ENCODE measurements at places on chromosomes 16 and 17.

DNA sequence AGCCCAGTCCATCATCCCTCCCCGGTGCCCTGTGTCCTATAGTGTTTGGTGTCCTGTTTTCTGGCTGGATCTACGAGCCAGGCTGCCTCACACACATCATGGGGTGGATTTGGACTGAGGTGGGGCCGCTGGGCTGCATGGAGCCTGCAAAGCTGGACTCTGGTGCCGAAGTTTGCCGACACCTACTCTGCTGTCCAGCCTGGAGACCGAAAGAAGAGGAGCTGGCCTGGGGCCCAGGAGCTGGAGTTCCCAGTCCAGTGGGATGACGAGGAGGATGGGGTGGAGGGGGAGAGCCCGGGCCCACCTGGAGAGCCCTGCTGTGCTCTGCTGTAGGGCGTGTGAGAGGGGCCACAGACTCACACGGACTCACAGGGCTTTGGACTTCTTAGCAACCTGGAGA lies 40.3 kb upstream of the ENPP7 start:
- no peak for DNase-seq

GRCh38 chr17:34990921-34991365 lies 10.6 kb downstream of the LIG3 start:
- no peak for DNase-seq

DNA sequence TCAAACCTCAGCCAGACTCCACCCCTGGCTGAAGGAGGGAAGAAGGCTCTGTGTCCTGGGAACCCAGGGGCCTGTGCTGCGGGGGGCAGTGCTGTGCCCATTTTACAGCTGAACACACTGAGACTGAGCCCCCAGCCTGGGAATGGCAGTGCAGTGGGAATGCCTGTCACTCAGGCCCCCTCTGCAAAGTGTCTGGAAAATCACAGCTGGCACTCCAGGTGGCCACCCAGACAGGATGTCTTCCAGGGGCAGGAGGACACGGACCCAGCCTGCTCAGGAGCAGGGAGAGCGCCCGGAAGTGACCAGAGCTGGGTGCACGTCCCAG lies 32.6 kb downstream of the ZNF469 start:
- DNase-seq = no peak

GRCh38 chr17:49969134-49969759 lies at the start of gene DLX4:
Gene DLX4, plus strand, starts transcription at chr17:49969190. Its CDS starts 279 bp downstream, at chr17:49969469.
- DNase-seq = no peak

DNA sequence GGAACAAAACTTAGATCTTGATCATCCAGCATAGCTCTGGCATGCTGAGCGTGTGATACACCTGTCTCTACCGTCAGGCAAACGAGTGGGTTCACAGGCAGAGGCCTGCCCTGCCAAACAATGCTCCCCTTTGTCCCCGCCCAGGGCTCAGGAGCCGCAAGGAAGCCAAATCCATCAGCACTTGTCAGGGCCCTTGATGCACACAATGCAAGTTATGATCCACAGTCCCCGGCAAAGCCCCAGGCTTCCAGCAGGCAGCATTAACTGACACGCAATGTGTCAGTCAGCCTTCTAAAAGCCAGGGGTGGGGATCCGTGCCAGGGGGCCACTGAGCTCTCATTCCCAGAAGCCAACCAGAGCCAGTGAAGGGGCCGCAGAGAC lies 460.9 kb downstream of the SLC39A11 start:
- no peak for DNase-seq

DNA sequence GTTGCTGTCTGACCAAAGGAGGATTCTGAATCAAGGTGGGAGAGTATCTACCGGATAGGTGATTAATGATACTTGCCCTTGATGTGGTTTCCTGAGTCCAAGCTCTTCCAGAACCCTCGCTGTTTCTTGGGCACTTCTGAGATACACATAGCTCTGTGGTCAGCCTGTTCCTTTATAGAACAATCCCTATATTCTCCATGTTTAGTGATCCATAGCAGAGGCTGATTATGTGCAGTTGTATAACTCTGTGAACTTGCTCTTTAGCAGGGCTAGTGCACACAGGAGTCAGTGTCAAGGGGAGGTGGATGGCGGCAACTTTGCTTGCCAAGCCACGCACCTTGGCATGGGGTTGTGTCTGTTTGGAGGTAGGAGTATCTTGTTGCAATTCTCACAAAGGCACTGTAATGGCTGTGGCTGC lies 36.1 kb downstream of the ARL4D start:
- no peak for DNase-seq

GRCh38 chr17:15957206-15957605 lies 12.3 kb downstream of the ADORA2B start:
- DNase-seq = peak; percentile 67

GRCh38 chr16:57600048-57600835 lies 28.2 kb upstream of the ADGRG1 start:
- no peak for DNase-seq

- no peak for DNase-seq
Observed at GRCh38 chr17:2398655-2399571, 1.9 kb downstream of the MNT start.

- no peak for DNase-seq
Observed at GRCh38 chr17:45263477-45263860, 1.6 kb upstream of the SPATA32 start.

DNA sequence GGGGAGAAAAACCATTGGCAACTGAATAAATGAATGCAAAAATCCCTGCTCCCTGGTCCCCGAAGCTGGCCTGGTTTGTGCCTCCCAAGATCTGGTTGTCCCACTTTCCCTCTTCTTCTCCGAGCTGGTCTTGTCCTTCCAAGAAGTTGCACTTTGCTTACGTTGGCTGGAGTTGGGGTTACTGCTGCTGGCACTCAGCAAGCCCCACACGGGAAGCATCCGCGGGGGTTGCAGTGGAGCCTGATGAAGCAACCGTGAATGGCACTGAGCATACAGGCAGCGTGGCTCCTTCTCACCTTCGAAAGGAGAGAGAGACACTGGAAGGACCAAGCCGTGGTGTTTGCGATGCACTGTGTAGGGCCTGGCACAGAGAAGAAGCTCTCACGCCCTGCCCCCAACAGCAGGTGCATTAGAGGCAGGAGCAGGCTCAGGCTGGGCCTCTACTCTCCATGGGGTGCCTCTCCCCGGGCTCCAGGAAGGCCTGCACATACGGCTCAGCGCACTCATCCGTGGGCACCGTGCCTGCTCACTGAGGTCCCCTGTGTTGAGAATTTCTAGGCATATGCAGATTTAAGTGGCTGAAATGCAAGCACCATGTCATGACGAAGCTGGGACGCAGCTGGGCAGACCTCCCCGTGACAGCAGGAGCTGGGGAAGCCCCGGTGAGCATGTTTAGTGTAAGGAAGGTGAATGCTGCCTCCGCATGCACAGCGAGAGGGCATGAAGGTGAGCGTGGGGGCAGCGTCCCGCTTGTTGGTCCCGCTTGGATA lies 12.1 kb downstream of the CA5A start:
- DNase-seq = no peak

DNA sequence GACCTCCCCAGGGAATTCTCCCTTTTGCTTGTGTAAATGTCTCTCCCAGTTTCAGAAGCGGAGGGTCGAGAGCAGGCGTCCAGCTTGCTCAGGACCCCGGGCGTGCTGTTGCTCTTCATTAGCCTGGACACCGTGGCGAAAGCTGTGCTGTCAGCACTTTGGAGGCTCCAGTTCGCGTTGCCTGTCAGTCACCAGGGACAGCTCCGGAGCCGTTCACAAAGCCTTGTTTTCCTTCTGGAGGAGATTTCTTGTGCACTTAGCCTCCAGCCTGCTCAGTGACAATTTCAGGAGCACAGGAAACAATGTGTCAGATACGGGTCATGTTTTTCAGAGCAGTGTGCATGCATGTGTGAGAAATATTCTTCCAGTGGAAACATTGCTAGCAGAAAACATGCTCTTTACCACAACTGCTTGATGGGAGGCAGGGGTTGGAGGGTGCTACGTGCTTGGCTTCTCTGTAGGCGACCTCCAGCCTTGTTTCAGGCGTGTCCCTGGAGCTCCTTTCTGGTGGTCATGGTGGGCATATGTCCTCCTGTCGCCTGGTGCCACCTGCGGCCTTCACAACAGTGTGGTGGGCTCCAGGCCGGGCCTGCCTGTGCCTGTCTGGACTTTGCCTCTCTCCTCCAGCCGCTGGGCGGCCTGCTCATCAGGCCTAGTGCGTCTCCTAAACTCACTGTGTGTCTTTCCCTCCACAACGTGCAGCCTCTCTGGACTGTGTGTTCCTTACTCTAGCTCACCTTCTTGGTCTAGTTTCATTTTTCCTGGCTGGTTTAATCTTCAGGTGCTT lies 29.0 kb downstream of the ZNF750 start:
- no peak for DNase-seq

DNA sequence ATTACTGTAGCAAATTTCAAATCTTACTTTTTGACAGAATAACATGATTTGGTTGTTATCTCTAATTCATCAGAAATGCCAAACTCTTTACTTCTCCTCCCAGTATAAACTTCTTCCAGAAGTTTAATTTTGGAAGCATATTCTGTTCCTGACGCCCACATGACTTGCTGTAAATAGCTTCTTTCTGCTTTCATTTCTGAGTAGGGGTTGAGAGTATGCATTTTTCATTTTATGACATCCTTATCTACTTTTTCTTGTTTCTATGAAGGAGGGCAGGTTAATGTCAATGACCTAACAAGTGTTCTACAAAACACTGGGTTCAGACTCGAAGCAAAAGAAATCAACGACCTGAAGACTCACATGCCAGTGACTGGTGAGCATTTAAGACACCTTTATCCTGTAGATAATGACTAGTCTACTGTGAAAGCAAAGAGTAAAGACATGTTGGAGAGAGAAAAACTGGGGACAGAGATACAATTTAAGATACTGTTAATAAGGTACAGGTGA lies 36.5 kb upstream of the EFCAB3 start:
- no peak for DNase-seq

GRCh38 chr17:76740329-76741118 lies 2.6 kb downstream of the MFSD11 start:
- DNase-seq = no peak

- no peak for DNase-seq
Observed at GRCh38 chr17:30942308-30943079, 20.7 kb downstream of the ADAP2 start.

DNA sequence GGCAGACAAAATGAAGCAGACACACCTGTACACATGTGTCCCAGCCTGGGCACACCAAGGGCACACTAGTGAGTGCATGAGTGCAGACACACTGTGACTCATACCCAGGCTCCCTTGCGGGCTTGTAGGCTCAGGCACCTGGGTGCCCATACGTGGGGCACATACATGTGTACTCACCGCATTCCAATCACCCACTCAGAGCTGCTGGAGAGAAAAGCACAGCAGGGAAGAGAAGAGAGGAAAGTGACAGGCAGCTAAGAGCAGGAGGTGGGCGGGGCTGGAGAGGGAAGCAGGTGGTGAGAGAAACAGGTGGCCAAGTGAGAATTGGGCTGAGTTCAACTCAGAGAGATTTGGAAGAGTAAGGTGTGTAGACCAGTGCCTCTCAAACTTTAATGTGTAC lies 54.0 kb downstream of the TMEM132E start:
- no peak for DNase-seq

DNA sequence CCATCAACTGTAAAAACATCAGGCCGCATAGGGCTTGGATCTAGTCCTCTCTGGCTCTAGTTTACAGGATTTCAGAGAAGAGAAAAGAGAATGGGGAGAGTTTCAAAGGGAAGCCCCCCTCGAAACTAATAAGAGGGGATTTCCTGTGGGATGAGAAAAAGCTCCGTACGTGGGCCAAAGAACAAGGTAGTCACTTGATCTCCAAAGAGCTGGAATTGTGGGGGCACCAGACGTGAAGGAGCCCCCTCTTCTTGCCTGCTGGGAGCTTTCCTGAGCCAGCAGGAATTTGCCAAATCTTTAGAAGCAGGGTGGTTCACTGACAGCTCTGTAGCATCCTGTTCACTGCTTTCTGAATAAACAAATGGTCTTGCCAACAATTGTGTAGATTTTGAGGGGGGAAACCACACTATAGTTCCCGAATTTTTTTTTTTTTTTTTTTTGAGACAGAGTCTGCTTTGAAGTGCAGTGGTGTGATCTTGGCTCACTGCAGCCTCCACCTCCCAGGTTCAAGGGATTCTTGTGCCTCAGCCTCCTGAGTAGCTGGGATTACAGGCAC lies 7.0 kb upstream of the TMIGD1 start:
- no peak for DNase-seq

GRCh38 chr16:87765473-87765775 lies 362 bp downstream of the KLHDC4 start:
- DNase-seq = no peak

- DNase-seq = no peak
Observed at GRCh38 chr17:352421-353212, at the start of gene RPH3AL. Gene RPH3AL, minus strand, starts transcription at chr17:352807. Its CDS starts 25,264 bp downstream, at chr17:327543.

DNA sequence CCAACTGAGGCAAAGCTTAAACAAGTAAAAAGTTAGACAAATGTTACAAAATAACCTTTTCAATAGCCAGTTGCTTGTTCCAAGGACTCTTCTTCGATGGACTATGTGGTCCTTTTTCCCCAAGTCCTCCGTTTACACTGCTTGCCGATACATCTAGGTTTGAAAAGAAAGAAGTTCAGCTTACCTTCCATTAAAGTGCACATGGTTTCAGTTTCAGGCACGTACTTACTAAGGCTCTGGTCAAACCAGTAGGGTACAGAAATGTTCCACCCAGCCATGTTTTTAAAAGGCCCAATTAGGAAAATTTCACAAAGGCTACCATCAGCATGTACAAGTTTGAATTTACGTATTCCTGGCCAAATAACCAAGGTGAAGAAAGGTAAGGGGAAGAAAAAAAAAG lies 2.1 kb downstream of the SRSF2 start:
- no peak for DNase-seq

DNA sequence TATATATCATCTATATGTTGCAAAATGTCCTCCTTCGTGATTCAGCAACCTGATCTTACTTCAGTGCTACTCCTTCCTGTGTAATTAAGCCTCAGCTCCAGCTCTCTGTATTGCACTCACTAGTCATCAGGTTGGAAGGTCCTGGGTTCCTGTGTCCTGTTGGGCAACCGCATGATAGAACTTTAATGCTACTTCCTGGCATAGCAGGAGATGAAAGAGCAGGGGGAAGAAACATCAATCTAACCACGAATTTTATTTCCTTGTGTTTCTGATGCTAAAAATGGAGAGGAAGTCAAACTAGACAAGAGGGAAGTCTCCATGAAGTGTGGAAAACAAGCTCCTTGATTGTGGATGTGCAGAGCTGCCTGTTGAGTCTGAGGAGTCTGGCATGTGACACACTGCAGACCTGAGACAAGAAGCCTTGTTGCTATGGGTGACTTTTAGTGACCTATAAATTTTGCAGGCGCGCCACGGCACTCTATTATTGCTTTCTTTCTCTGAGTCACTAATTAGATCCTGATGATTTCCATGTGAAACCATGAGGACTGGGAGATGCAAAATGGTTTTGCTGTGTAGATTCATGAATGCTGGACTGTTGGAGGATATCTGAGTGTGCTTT lies 25.6 kb downstream of the IGSF6 start:
- DNase-seq = no peak

GRCh38 chr16:11101695-11102522 lies 154.1 kb downstream of the SOCS1 start:
- no peak for DNase-seq

Data from stimulated activated effector memory CD8-positive, alpha-beta T cell treated with anti-CD3 and anti-CD28 coated beads, Interleukin-12 subunit alpha, Interleukin-12 subunit beta, amount 100 ng/mL, for 72 hours (primary cell).